ENCODE measurements at places on chromosomes 7 and 10. TPM values are rescaled to one million over a fixed set of nuclear protein-coding genes. Genes with fewer than 3 reads are reported as not detected.

DNA sequence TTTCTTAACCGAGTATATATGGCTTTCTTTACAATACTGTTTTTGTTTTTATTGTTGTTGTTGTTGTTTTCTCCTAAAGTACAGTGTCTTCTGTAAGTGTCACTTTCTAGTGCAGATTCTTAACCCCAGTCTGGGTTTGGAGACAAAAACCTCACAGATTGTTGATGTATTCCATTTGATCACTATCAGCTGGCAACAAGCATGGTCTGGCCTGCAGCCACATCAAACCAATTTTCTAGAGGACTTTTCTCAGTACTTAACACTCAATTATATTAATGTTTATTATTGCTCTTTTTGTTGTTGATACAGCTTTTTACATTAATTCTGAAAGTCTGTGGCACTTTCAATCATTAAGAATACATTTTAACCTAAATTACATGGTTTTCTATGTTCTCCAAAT, 17.1 kb downstream of the LRRN3 start:
- H3K36me3 ChIP-seq = peaks cover 58% of the 10 kb centered on the region
- no peak overlapping the region for H3K4me3 ChIP-seq
- H3K4me1 ChIP-seq = peaks cover 65% of the 10 kb centered on the region
- H3K27ac ChIP-seq = no peak overlapping the region
- no peak for DNase-seq
- no peaks in the 10 kb centered on the region for H3K27me3 ChIP-seq

GRCh38 chr10:82680608-82681007, 805.6 kb downstream of the NRG3 start:
- H3K27ac ChIP-seq = no peak overlapping the region
- no peak for DNase-seq
- H3K4me1 ChIP-seq = no peaks in the 10 kb centered on the region

GRCh38 chr7:131603932-131604331, 47.5 kb upstream of the PODXL start:
- no peak overlapping the region for H3K27ac ChIP-seq
- H3K4me3 ChIP-seq = no peak overlapping the region
- H3K27me3 ChIP-seq = peaks cover 21% of the 10 kb centered on the region
- H3K36me3 ChIP-seq = no peaks in the 10 kb centered on the region
- no peak for DNase-seq

DNA sequence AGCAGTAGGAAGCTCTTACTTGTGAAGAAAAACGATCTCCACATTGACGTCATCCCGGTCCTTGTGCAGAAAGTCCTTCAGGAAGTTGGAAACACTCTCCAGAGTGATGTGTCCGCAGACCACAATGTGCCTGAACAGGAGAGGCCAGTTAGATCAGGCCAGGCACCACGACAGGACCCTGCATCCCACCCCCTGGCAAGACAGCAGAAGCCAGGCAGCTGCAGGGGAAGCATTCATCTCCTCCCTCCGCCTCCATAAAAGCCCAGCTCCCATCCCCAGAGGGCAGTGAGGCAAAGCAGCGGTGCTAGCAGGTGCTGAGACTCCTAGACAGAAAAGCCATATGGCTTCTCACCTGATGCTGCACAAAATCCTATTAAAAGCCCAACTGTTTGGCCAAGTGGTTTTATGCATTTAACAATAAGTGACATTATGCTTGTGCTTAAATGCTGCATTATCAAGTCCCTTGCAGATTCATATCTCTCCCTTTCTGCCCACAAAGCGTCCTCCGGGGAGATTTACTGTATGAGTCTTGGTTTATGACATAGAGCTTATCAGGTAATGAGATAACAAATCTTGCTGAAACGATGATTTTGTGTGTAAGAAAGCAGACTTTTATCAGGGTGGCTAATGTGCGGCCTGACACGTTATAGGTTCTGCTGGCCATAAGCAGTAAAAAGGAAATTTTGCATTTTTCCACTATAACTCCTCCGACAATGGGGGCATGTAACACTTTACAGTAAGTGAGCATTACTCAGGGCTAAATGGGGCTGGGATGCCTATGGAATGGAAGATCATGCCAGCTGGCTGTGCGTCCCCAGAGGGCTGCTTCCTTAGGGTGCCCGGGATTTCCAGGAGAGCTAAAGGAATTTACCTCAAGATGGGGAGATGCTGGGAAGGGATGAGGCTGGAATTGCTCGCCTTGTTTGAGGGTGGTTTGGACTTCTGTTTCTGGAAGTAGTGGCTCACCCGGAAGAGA, 546.9 kb downstream of the KCNMA1 start:
- no peak overlapping the region for H3K27ac ChIP-seq
- H3K4me3 ChIP-seq = no peak overlapping the region
- no peaks in the 10 kb centered on the region for H3K27me3 ChIP-seq

GPR26 gene
- total RNA-seq = not detected

AGR2 gene
- not detected for total RNA-seq

DLD gene
- total RNA-seq = 98.6 TPM

Data from activated T-helper 1 cell treated with anti-CD3 and anti-CD28 coated beads, Interleukin-12 subunit alpha, Interleukin-12 subunit beta, Interleukin-2, Interleukin-4 antibody, amounts not matched to agents 30 ng/mL and 10 ng/mL and 1 ng/mL, durations not matched to agents 14 hours and 24 hours and 36 hours (primary cell).